ENCODE measurements at places on chromosomes 7 and 10.

GRCh38 chr7:151893405-151893923, 16.5 kb upstream of the PRKAG2 start:
- DNase-seq = no peak

DNA sequence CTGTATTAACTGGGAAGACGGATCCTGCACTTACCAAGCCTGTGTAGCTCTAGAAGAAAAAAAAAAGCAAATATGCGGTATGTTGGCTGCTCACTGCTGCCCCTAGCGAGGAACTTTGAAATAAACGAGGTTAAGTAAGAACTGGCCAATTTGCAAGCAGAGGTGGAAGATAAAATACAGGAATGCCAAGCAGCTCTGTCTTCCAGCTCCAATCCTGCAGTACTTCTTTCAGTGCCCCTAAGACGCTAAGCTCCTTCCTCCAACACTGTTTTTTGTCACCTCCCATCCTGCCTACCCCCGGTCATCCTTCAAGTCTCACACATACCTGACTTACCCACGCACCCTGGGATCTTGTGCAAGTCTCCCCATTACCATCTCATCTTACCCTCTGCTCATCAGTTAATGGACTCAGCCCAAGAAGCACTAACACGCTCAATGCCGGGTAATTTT, 809 bp downstream of the C10orf143 start:
- DNase-seq = peak; percentile 70

DNA sequence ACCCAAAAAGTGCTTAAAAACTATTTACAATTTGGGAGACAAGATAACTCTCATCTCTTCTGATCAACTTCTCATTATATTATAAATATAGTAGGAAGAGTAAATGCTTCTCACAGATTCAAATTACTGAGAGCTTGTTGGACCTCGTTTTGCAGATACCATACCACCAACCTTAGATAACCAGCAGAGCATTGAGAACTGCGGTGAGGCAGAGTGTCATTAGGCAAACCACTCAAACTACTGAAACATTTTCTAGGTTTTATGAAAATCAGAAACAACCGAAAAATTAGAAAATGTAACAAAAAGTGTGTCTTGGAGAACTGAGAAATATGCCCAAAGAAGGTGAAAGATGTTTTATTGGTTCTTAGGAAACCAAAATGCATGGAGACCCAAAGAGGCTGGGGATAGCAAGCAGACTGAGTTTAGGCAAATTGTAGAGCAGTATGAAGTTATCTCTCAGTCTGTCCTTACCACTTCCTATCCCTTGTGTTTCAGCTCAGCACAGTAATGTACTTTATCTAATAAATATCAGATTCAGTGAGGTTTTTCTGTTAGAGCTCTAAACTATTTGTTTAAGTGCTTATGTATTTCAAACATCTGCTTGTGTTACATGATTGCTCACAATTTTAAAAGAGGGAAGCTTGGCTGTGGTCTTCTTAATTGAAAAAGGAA, 77.9 kb downstream of the HECTD2 start:
- no peak for DNase-seq

DNA sequence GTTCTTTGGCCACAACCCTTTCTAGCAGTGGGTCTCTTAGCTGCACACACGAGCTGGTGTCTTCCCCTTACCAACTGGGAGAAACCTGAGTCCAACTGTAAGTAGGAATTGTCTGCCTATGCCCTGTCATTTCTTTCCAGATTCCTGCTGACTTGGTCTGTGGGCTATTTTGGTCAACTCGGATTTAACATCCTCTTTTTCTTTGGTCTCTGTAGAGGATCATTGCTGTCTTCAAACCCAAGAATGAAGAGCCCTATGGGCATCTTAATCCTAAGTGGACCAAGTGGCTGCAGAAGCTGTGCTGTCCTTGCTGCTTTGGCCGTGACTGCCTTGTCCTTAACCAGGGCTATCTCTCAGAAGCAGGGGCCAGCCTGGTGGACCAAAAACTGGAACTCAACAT, 10.3 kb downstream of the PI4K2A start:
- no peak for DNase-seq

DNA sequence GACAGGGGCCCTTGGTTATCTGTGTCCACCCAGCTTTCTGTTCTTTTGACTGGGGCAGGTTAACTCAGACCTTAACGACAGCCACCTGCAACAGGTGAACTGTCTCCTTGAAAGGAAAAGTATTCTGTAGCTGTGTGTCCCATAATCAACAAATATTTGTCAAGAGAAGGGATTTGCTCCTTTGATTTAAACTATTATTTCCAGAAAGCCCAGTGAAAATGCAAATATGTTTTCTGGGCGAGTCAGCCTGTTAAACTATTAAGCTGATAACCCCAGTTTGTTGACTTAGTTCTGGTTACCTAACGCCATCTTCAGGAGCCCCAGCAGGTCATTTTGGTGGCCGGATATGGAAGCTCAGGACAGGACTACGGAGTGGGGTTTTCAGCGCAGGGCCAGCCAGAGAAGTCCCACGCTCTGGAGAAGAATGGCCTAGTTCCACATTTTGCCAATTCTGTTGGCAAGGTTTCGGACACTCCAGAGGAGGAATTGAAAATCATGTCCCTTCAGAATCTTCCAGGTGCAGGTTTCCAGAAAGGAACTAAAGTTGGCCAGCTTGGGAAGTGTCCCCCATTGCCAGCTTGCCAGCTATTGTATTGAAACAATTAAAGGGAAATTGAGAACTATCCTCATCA, 54.5 kb downstream of the ADRA2A start:
- no peak for DNase-seq

DNA sequence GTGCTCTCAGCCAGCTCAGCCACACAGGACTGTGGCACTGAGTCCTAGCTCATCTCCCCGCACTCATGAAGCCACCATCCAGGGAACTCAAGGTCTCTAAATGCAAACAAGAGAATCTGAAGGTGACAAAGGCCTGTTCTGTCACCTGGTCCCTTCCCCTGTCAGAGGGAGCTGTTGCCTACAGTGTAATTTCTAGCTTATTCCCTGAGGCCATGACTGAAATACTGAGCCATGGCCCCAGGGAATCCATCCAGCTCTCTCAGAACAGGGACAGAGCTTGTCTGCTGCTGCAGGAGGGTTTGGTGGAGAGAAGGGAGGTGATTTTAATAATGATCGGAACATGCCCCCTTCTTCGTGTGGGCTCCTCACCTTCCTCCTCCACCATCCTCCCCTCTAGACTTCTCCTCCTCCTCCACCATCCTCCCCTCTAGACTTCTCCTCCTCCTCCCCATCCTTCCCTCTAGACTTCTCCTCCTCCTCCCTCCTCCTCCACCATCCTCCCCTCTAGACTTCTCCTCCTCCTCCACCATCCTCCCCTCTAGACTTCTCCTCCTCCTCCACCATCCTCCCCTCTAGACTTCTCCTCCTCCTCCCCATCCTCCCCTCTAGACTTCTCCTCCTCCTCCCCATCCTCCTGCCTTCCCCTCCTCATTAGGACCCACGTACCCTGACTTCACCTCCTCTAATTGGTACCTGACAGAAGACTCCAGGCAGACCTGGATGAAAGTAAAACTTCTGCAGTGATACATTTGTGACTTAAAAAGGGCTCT, 338.0 kb upstream of the MKI67 start:
- DNase-seq = no peak

DNA sequence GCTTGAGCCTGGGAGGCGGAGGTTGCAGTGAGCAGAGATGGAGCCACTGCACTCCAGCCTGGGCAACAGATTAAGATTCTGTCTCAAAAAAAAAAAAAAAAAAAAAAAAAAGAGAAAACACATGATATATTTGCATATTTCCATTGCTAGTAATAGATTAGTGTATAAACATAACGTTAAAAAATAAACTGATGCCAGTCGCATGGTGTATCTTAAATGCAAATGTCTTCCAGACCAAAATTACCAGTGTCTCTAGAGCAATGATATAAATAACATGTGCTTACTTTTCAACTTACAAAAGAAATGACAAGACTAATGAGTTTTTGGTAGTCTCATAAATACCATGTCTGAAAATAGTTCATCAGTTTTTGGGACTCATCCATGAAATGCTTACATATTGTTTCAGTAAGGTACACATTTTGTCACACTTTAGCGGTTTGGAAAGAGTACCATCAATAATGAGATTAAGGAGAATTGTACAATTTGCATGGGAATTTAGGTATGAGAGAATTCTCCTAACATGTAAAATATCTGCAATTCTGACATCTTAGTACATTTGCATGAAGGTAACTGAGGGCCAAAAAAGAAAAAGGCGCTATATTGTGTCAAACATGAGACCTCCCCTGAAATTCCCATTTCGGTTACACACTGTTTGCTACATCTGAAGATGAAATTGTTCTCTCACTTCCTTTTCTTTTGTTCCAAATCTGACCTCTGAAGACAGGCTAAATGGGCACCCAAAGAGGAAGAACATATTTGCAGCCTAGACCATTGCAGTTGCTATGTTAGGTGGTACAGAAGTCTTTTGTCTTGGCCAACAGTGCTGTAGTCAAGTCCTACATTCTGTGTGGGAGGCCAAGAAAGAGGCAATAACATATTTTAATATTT, 51.5 kb upstream of the PIP4K2A start:
- DNase-seq = no peak
